Tibial artery (tissue), 4 donors: ENCODE measurements at places on chromosomes 1 and 21.

DNA sequence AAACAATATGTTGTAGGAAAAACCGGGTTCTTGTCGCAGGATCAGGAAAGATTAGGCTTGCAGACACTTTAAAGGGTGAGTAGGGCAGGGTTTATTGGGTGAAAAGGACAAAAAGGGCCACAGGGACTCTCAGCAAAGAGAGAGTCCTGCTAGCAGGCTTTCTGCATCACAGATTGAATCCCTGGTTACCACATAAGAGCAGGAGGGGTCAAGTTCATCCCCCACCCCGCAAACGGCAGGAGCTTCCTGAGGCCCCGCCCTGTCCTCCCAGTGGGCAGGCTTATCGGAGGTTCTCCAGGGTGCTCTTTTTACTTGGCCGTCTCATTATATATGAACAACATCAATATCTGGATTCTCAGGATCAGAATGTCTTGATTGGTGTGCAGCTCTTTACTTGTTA lies 47.7 kb downstream of the SYCP1 start:
- DNase-seq, result no peak

DNA sequence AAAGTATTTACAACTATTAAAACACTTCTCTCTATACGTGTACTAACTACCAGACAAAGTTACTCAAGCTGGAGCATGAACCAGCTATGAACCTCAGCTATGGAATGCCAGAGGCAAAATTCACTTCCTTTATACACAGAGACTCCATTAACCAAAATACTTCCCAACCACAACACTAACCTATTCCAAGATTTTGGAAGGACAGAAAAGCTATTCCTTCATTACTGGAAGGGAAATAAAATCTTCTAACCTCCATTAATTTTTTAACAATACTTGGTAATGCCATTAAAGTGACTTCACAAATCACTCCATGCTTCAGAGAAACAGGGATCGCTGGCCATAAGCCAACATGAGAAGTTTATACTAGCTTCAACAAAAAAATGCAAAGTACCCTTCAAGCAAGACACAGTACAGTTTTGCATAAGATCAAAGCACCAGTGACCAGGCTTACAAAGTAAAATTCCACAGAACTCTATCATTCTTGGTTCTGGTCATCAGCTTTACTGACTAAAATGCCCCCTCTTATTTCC lies 58.0 kb downstream of the PUM1 start:
- DNase-seq, result no peak

DNA sequence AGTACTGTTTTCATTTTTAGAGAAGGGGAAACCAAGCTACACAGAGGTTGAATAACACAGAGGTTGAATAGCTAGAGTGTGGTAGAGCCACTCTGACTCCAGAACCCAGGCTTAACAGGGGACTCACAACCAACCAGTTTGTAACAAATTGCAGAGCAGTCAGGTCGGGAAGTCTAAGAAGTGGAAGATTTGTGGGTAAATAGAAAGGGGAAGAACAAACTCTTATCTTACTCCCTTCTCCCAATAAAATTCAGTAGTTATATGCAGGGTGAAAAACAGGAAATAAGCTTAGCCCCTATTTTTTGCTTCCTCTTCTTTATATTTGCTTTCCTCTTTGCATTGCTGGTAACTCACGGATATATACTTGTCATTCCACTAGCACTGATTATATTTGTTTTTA lies 23.2 kb downstream of the CDC42 start:
- no peak for DNase-seq

GRCh38 chr1:30779294-30780071 lies 21.9 kb upstream of the LAPTM5 start:
- peak; percentile 89 for DNase-seq

DNA sequence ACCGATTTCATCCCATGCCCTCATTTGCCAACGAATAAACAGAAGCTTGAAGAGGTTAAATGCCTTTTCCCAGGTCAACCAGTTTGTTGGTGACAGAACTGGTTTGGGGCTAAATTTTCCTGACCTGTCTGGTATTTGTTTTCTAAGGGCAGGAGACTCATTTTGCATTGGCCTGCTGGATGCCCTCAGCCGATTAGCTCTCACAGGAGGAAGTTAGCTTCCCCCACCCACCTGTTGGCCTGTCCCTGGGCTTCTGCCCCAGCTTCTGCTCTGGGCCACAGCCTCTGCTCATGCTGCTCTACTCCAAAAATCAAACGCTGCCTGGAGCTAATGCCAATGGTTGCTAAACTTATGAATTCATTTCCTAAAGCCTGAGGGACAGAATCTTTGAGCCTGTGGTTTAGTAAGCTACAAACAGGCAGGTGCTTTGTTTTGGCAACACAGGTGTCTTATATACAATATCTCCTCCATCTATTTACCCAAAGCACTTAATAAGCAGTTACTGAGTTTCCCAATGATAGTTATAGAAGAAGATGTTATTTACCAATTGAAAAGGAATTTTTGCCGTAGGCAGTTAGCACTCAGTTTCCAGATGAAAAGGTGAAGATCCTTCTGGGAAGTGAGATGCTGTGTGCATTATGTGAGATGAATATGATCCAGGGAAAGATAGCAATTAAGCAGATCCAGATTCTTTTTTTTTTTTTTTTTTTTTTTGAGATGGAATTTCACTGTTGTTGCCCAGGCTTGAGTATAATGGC lies 82.3 kb downstream of the TM2D1 start:
- DNase-seq, result no peak

DNA sequence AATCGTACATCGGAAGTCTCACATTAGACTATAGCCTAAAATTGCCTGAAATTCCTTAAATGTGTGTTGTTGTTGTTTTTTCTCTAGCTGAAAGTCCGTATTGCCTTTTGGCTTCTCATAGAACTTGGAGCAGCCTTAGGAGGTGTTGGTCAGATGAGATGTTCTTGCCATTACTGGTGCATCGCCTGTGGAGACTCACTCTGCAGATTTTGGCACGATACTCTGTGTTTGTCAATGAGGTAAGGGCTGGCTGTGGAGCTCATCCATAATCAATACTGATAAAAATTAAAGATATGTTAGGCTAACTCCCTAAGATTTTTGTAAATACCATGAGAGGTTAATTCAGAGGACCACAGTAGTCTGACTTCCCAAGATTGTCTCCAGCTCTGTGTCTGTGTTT lies 28.9 kb downstream of the AGT start:
- DNase-seq, result no peak

DNA sequence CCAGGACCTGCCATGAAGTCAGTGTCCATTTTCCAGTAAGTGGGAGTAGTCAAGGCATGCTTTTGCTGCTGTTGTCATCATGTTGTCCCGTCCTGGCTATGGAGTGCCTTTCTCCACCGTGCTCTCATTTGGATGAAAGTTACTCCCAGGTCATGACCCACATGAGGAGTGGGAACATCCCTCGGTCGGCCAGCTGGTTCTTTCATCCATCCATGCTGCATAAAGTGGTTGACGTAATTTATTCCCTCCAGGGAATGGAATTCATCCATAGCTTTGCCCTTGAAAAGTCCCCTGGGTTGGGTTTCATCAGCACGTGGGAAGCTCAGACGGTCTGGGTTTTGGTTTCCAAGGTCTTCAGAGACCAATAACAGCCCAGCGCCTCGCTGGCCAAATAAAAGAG lies 11.6 kb downstream of the PLA2G2A start:
- no peak for DNase-seq

GRCh38 chr1:9128520-9129265 lies at the start of gene GPR157:
TSS of gene GPR157 (minus strand) at chr1:9129102. CDS start at chr1:9129027, 75 bp downstream.
- DNase-seq, result peak; percentile 80

DNA sequence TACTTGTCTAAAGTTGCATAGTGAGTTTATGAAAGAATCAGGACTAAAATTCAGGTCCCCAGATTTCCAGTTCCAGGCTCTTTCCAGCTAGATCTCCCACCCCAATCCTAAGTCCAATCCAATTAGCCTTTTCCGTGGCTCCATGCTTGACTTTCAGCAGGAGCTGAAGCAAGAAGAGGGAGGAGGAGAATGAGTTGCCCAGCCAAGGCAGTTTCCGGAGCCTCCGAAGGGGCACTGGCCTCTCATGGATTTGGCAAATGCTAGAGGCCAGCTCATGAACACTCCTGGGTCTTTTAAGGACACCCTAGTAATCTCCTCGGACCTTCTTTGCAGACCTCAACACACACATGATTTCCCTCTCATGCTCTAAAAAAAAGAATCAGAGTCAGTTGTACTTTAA lies 10.5 kb upstream of the LRRC52 start:
- DNase-seq, result no peak

- no peak for DNase-seq
Observed at GRCh38 chr1:212930986-212931678, 19.2 kb upstream of the VASH2 start.

GRCh38 chr1:29238620-29239002 lies 2.3 kb downstream of the PTPRU start:
- no peak for DNase-seq

GRCh38 chr21:44539046-44539445 lies 949 bp downstream of the KRTAP10-1 start:
- DNase-seq, result peak; percentile 48

DNA sequence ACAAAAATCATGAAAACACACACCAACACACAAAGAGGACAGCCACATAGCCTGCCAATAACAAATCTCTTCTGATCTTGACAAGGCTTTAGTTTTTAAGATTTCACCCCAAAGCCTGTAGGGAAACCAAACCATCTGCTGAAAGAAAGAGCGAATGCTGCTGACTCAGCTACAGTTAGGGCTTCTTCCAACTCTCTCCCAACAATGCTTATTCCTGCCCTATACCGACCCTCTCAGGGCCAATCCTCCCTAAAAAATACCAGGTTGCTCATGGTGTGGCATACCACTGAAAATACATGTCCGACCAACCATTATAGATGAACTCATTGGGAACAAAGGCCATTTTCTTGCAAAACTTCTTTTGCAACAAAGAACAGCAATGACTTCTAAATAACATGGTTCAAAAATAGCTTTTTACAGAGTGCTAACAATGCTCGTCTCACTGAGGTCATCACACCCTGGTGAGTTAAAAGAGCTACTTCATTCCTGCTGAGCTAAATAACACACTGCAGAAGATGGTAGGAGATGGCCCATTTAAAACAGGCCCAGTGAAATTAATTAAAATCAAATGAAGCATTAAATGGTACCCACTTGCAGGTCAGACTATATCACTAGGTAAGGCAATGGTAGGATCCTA lies 86.1 kb downstream of the KIAA0319L start:
- no peak for DNase-seq

DNA sequence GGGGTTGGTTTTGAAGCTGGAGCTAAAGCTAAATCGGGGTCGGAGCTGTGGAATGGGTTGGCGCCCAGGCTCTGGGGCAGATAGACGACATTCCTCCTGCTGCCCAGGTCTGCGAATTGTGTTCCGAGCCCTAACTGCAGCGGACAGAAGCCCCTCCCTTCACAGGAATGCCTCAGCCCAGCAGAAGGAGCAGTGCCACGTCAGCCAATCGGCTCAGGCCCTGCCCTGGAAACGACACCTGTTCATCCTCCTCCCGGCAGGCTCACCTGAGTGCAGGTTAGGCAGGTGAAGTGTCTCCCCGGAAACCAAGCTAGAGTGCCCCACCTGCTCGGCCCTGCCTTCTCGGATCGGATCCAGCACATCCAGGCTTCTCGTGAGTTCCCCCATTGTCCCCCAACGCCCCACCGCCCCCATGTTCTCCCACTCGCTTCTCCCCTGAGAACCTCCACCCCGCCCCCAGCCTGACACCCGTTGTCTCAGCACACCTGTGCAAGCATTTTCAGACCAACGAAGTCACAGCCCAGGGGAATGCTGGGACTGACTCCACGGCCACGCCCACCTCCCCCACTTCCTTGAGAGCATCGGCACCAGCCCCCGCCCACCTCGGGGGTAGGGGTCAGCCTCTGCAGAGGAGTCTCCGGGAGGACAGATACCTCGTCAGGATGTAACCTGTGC lies 775 bp downstream of the TMEM125 start:
- peak; percentile 59 for DNase-seq

DNA sequence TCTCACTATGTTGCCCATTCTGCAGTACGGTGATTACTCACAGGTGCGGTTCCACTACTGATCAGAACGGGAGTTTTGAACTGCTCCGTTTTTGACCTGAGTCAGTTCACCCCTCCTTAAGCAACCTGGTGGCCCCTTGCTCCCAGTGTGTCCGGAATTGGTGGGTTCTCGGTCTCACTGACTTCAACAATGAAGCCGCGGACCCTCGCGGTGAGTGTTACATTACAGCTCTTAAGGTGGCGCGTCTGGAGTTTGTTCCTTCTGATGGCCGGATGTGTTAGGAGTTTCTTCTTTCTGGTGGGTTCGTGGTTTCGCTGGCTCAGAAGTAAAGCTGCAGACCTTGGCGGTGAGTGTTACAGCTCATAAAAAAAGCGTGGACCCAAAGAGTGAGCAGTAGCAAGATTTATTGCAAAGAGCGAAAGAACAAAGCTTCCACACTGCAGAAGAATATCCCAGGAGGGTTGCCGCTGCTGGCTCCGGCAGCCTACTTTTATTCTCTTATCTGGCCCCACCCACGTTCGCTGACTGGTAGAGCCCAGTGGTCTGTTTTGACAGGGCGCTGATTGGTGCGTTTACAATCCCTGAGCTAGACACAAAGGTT lies 17.6 kb upstream of the PARP1 start:
- no peak for DNase-seq

GRCh38 chr1:159993911-159994310 lies 37.9 kb downstream of the PIGM start:
- no peak for DNase-seq

DNA sequence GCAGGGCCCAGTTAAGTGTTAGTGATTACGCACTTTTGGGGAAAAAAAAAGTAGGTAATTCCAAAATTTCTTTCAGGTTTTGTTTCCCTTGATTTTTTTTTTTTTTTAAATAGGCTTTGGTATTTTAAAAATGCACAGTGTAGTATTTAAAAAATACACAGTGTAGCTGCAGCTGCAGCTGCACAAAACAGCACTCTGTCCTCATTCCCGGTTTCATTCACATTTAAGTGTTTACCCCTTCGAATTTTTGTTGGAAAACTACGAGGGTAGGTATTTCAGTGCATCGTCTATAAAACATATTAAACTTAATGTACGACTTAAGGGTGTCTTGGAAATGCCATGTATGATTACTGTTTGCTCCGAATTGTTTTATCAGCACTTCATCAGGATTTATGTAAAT lies 3.4 kb downstream of the NEK7 start:
- no peak for DNase-seq

- no peak for DNase-seq
Observed at GRCh38 chr1:161740921-161741320, 8.7 kb upstream of the DUSP12 start.

DNA sequence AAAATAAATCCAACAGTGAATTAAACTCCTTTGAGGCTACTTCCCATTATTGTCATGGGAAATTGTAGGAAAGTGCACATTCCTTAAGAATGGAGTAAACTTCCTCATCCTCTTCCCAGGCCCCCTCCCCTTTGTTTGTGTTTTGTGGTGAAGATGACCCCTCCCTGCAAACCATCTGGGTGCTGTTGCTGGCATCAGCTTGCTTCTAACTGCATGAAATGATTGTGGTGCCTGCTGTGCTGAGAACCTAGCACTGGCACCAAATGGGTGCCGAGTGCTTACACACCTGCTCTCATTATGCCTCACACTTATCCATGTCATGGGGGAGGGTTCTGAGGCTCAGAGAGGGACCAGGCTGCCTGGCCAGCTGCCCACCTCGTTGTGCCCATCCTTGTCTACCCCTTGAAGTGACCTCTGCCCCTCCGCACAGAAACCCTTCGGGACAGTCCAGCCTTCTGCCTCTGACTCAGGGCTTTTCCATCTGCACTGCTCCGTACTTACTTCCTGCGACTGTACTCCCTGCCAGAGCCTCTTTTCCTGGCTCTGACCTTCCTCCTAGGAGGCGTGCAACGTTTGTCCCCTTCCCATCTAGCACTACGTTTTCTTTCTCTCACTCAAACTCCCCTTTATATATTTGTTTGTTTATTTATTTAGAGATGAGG lies 30.6 kb downstream of the CAPN2 start:
- no peak for DNase-seq

GRCh38 chr1:43835082-43836021 lies 98.2 kb upstream of the ARTN start:
- no peak for DNase-seq
